ENCODE measurements at places on chromosomes 6 and 20. TPM values are rescaled to one million over a fixed set of nuclear protein-coding genes. Genes with fewer than 3 reads are reported as not detected.

UNC5CL gene
- total RNA-seq: 0.60 TPM

CLVS2 gene
- total RNA-seq: not detected

GRCh38 chr6:1527073-1527457 is 82.7 kb upstream of the FOXC1 start:
- no peak for DNase-seq

- DNase-seq: no peak
These were observed 51.7 kb downstream of the UQCC1 start for GRCh38 chr20:35360033-35360432.

DNA sequence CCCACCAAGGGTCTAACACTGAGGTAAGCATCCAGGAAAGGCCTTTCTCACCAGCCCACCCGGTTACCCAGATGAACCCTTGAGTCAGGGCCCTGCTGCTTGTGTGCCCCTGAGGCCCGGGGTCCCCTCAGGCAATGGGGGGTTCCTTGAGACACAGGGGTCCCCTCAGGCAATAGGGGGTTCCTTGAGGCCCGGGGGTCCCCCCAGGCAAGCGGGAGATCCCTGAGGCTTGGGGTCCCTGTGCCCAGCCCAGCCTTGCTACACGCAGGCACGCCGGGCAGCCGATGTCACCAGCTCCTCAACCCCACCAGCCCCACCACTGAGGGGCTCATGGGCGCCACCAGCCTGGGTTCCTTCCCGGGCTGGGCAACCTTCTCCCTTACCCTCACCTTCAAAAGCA is 247.2 kb downstream of the TTLL2 start:
- DNase-seq: no peak

DNA sequence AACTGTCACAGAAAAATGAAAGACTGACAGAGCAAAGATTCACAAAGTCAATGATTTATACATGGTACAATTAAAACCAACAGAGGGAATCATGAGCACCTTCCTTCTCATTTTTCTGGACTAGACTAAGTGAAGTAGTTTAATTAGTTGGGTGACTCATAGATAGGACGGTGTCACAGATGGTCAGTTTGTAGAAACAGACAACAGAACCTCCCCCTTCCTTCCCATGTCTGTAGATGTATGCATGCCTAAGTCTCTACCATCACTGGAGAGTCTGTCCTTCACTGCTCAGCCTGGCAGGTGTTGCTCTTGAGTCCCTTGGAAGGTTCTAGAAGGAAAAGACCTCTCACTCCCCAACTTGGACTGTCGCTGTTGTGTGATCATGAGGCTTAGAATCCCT is 75.4 kb upstream of the EEF1E1 start:
- no peak for DNase-seq

GRCh38 chr20:37981568-37981967 is 51.7 kb downstream of the TTI1 start:
- no peak for DNase-seq

DNA sequence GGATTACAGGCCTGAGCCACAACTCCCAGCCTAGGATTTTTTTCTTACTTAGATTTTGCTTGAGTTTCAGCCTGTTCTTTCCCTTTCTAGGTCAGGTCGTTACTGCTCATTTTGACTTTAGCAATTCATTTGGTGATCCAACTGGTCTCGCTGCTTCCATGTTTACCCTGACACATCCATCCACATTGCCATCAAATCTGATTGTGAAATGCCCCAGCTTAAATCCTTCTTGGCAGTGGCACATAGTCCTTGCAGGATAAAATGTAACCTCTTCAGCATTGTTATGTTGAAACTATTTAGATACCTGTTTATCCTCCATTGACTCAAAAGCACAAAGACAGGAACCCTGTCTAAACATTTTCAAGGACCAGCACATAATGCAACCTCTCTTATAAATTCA is 77.2 kb downstream of the DNAH8 start:
- DNase-seq: no peak

DNA sequence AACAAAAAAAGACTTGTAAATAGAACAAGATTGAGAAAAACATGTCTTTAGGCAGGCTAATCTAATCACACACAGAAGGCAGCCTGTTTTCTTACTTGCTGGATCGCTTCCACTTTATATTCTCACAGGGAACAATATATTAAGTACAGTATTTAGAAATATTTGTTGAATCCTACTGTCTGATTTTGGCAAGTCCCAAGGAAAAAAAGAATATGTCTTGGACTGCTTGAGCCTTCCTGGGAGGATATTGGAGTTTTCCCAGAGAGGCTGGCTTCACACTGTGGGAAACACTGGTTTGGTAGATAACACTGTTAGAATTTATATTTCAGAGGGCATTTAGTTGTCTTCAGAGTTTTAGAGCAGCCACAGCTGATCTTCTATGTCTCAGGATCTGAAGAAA is 229.7 kb downstream of the PRL start:
- no peak for DNase-seq

TENT5A gene
- 60.9 TPM for total RNA-seq

DNA sequence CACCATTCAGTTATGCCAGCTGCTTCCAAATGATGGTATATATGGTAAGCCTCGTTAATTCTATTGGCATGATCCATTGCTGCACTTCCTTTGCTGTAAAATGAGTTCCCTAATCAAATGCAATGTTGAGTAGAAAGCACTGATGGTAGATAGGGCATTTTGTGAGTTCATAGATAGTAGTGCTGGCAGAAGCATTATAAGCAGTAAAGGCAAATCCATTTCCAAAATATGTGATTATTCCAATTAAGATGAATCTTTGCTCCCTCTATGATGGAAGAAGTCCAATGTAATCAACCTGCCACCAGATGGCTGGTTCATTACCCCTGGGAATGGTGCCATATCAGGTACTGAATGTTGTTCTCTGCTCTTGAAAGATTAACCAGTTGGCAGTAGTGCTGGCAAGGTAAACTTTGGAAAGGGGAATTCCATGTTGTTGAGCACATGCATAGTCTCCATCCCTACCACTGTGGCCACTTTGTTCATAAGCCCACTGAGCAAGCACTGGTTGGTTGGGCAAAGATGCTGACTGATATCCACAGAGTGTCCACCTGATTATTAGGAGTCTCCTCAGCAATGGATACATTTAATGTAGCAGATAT is 5.6 kb upstream of the TBPL1 start:
- DNase-seq: no peak

GRCh38 chr6:154266560-154267099 is 90.0 kb downstream of the IPCEF1 start:
- DNase-seq: no peak

DNA sequence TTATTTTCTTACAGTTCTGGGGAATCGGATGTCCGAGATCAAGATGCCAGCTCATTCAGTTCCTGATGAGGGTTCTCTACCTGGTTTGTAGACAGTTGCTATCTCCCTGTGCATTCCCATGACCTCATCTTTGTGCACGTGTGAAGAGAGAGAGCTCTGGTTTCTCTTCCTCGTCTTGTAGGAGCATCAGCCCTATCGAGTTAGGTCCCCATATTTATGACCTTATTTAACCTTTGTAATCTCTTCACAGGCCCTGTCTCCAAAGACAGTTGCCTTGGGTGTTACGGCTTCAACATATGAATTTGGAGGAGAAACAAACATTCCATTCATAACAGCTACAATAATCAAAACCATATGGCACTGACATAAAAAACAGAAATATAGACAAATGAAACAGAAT is 455.3 kb downstream of the HACE1 start:
- DNase-seq: no peak

All from Right ventricle myocardium inferior (tissue), 1 donor.